Kidney (tissue), 22 donors: ENCODE measurements at places on chromosomes 5 and 9.

DNA sequence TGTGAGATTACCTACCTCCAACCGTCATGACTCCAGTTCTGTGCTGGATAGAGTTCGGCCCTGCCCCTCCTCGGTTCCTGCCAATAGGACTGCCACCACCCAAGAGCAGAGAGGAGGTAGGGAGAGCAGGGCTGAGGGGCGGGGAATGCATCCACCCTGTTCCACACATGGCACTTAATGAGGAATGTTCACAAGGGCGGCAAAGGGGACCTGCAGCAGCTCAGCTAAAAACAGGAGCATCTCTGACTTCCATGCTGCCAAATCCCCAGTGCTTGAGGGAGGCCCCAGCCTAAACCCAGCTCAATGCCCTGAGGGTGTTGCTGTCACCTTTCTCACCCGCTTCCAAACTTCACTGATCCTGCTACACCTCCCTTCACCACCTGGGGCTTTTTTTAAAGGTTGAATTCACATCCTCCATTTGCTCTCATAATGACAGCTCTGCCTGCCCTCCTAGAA, 7.8 kb upstream of the DELE1 start:
- no peak for DNase-seq

- DNase-seq: peak; percentile 69
Observed at GRCh38 chr5:103428411-103428871, 134.1 kb downstream of the NUDT12 start.

DNA sequence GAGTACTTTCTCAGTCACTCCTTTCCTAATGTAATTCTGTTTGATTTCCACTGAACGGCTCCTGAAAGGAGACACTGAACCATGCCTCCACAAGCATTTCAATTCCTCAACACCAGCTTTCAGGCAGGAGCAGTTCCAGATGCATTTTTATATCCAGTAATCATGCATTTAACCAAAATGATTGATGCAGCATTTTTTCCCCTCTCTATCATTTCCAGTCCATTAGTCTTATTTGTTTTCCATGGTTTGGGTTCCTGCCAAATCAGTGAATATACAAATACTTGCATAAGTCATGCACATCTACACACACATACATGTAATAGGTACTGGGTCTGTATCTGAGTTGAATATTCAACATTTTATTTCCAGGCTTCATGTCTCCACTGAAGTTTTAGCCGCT, 122.7 kb downstream of the GRIA1 start:
- no peak for DNase-seq

DNA sequence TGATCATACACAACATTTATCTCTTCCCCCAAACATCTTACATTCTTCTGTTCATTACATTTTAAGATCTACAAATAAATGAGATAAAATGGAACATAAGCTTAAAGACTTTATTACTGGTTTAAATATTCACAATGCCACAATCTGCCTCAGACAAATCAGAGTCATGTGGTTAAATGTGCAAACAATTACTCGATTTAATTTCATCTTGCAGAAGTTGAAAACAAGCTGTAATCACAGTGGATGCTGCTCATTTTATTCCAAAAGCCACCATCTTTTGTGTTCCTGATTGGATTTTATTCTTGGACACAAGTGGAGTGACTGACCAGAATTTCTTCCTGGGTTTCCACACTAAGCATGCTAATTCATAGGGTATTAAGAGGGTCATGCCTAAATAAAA, 33.2 kb downstream of the SPOCK1 start:
- DNase-seq: no peak

DNA sequence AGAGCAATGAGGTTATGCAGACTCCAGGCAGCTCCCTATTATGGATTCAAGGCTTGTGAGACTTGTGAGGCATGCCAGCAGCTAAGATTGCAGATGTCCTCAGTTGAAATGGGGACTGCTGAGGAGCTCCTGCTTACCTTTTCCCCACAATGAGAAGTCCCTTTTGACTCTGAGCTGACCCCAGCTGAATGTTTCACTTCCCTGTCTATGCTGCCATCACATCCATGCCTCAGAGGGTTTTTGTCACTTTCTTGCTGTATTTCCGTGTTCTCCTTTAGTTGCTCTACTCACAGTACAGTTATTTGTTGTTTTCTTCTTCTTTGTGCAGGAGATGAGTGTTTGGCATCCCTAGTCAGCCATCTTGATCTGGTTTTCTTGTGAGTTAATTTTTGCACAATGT, 18.8 kb upstream of the OR2S2 start:
- DNase-seq: no peak

DNA sequence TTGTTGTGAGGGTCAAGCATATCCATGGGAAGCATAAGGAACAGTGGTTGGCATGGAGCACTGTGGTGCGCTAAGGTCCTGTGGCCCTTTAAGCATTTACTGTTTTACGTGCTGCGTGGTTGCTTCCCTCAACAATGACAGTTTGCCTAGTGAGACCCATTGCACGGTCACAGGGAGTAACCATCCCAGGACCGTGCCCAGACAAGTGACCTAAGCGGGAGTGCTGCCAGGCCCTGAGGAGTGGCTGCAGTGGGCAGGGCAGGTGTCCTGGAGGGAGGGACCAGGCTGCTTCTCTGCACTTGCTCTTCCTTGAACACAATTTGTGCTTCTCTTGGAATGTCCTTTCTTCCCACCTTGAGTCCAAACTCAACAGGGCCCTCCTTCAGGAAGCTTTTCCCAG, 64.6 kb downstream of the RGS3 start:
- no peak for DNase-seq

DNA sequence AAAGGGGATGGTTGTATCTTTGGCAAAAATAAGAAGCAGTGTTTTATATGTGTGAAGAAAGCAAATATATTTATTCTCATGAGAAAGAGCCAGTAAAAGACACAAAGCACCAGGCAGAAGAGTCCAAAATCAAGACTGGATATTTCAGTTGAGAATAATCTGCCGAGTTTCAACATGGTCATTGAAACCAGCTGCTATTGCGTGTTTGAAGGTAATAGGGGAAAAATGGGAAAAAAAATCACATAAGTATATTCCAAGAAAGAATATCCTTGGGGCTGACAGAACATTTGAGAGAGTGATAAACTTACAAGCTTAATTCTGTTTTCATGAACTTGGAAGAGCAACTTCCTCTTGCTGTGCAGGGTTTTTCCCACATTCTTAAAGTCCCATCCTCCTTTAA, 79.9 kb downstream of the ISOC1 start:
- no peak for DNase-seq

GRCh38 chr5:74772359-74772758, 5.3 kb downstream of the NSA2 start:
- no peak for DNase-seq

GRCh38 chr5:67147760-67148159, 48.8 kb downstream of the CD180 start:
- DNase-seq: no peak

DNA sequence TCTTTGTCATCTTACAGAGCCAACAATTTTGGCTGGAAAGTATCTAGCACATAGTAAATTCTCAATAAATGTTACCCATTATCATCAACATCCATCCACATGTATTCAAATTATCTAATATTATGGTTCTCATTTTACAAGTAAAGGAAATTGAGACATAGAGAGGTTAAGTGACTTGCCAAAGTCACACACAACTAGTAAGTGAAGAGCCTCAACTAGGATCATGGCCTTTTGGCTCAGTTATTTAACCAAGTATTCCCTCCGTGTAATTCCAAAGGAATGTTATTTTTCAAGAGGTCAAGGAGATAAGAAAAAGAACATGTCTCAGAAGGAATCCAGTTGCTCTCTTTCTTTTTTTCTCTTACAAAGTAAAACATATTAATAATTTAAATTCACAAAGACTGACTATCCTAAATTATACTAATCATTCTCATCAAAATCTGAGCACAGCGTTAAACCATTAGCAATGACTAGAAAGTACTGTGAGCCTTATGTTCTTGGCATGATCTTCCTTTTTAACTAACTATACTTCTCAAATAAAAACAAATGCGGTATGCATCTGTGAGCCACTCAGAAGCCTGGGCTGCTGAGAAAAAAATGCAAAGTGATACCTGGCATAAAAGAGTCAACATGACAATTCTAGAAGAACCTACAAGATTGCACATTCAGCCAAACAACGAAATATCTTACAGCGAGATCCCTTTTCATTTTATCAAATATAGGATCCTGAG, 350.9 kb downstream of the GLIS3 start:
- DNase-seq: no peak

DNA sequence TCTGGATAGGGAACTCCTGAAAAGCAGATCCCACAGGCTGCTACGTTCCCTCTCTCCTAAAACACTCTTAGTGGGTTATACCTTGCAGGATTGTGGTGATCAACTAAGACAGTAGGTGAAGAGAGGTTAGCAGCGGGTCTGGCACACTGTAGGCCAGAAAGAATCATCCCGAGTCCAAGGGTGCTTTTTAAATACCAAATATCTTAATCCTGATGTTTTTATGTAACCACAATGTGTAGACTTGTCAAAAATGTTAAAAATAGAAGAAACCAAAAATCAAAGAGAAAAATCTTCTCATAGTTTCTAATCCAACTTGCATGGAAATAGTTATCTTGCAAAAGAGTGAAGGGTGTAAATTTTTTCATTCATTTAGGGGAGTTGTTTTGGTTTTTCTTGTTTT, 52.3 kb upstream of the IFNK start:
- DNase-seq: no peak

- no peak for DNase-seq
Observed at GRCh38 chr5:131627207-131627865, 7.7 kb downstream of the RAPGEF6 start.

DNA sequence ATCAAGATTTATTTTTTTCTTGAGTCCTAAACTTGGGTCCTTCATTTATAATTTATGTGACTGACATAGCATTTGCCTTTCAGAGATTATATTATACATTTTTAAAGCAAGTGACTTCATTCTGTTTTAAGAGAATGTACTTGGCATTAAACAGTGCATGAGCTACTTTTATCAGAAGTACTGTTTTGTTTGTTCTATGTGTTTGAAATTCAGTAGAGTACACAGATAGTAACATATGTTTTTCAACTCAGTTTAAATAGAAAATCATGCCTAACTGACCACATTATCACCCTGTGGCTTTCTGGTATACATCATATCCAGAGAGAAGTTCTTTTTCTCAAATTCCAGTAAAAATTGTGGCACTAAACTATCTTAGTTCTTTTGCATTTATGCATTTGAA, 335.3 kb upstream of the CDH18 start:
- DNase-seq: no peak

DNA sequence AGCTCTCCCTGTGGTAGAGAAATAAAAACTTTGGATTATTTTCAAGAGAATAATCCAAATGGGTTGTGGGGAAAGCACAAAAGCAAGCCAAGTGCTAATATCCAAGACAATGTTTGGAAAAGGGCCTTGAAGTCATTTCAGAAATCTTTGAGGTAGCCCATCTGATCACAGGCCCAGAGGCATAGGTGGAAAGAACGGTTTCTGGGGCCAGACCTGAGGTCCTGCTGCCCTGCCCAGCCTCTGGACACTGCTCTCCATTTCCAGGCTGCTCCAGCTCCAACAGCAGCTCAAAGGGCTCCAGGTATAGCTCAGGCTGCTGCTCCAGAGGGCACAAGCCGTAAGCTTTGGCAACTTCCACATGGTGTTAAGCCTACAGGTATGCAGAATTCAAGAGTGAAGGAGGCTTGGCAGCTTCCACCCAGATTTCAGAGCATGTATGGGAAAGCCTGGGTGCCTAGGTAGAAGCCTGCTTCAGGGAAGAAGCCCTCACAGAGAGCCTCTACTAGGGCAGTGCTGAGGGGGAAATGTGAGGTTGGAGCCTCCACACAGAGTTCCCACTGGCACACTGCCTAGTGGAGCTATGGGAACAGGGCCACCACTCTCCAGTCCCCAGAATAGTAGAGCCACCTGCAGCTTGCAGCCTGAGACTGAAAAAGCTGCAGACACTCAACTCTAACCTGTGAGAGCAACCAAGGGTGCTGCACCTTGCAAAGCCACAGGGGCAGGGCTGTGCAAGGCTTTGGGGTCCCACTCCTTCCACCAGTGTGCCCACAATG, 133.1 kb downstream of the PIK3R1 start:
- no peak for DNase-seq

GRCh38 chr9:78035383-78035993, 3.9 kb upstream of the GNAQ start:
- DNase-seq: peak; percentile 73

GRCh38 chr5:60362158-60362557, 337.8 kb downstream of the DEPDC1B start:
- no peak for DNase-seq

DNA sequence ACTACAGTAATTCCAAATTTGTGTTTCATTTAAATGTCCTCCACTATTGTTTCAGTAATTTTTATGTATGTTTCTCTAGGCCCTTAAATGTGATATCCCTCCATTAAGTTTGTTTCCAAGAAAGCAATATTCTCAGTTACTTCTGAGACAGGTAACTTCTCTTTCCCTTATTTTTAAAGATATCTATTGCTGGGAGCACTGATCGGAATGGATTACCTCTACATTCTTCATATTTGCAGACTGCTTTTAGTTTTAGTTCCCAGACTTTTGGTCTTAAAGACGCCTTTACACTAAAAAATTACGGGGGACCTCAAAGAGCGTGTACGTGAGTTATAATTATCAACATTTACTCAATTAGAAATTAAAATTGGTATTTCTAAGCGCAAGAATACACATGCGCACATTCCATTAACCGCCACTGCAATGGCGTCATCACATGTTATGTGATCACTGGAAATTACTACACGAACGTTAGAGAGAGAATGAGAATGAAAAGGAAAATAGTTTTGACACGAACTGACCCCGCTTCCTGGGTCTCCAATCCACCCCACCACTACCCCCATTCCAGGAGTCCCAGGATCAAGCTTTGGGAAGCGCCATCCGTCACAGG, 519 bp upstream of the RAD50 start:
- DNase-seq: peak; percentile 1

GRCh38 chr5:161286066-161286655, 260.4 kb downstream of the GABRB2 start:
- no peak for DNase-seq

- DNase-seq: peak; percentile 30
Observed at GRCh38 chr5:40191150-40191549, 488.6 kb upstream of the PTGER4 start.

DNA sequence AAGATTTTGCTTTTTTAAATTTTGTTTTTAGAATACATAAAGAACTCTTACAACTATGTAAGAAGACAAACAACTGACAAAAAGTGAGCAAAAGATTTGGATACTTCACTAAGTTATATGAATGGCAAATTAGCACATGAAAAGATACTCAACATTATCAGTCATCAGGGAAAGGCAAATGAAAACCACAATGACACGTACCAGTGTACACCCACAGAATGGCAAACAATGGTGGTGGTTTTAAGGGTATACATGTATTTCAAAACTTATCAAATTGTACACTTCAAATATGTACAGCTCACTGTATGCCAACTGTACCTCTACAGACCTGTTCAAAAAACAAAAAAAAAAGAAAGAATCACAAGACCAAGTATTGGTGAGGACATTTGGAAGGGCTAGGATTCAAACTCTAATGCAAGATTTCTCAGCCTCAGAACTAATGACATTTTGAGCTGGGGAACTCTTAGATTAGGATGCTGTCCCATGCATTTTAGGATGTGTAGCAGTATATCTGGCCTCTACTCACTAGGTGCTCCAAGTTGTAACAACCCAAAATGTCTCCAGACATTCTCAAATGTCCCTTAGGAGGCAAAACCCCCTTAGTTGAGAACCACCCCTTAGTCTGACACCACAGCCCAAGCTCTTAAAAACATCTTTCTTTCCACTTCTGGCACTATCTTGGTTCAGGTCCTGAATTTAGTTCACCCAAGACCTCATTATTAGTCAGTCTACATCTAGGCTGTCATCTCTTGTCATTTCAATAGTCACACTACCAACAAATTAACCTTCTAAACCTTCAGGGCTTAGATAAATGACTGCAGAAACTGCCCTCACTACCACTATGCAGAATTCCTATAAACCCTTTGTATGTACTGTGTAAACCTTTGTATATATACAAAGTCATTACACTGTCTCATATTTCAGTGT, 9.7 kb downstream of the SCAI start:
- no peak for DNase-seq

- no peak for DNase-seq
Observed at GRCh38 chr5:65874241-65874640, 52.1 kb upstream of the ERBIN start.
